ENCODE measurements at places on chromosomes 11 and 22.

DNA sequence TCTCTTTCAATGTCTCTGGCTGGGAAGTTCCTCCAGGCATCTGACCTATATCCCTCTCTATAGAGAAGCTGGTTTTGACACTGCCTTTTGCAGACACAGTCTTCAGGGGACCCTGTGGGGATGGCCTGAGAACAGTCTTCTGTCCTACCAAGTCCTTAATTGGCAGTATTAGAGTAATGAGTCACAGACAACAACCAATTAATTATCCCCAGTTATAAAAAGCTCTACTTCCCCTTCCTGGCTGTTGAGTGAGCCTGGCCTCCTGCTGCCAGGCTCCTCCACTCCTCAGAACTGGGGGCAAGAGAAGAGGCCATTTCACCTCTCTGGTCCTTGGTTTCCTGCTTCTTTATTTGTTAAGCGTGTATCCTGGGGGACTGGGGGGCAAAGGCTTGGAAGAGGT, 41.2 kb upstream of the KLHL35 start:
- DNase-seq = no peak

GRCh38 chr22:39900306-39901227, at the start of gene GRAP2:
GRAP2 (plus strand) TSS chr22:39901084; CDS start chr22:39947107, 46,023 bp downstream.
- peak; percentile 87 for DNase-seq

DNA sequence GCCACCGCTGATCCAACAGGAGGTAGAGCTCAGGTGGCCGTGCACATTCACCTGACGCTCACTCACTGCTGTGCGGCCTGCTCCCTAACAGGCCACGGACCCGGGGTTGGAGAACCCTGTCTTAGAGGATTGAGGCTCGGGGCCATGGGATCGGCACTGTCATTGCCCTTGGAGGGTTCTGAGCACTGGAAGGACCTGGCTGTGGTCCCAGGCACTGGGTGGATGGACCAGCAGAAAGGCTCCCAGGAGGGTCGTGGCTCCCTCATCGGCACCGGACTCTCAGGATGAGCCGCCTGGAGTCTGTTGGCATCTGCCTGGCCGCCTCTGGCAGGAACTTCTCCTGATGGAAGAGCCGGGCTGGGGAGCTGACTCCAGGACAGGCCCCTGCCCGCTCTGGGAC, 6.5 kb downstream of the KCNQ1 start:
- DNase-seq = no peak

DNA sequence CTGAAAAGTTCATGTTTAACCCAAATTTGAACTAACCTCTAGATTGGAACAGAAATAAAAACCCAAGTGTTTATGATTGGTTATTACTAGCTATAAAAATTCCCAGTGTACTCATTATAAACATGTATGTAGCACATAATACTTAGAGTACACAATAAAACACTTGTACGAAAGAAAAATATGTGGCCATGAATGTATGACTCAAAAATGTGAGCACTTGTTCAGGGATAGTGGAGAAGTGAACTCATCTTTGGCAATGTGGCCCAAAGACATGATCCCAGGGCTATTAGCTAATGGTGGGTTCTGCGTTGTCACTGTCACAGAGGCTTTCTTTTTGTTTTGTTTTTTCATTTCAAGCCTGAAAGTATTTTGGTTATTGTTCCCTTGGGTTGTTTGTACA, 72.0 kb downstream of the PPFIBP2 start:
- no peak for DNase-seq

- DNase-seq = no peak
Observed at GRCh38 chr11:127639916-127640315, 639.3 kb upstream of the KIRREL3 start.

Measured in thymus (tissue), 14 donors.